ENCODE measurements at places on chromosomes 13 and 19.
A peak's percentile ranks its signal among the peaks of the same experiment; 100 is the strongest.

DNA sequence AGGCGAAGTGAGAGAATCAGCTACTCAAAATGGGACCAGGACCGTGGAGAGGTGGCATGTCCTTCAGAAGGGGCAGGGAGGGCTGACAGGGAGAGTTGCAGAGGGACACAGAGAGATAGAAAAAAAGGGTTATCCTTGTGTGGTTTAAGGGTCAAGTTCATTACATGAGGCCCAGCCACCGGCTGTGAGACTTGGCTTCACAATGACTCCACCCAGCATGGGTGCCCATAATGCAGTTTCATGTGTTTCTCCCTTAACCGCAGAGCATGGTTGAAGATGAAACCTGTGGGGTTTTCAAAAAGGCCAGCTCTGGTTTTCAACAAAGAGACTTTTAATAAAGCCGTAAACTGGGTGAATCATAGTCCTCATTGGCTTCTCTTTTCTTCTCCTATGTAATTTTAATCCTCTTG is 164.6 kb downstream of the KLF5 start:
- peak; percentile 35 for DNase-seq

DNA sequence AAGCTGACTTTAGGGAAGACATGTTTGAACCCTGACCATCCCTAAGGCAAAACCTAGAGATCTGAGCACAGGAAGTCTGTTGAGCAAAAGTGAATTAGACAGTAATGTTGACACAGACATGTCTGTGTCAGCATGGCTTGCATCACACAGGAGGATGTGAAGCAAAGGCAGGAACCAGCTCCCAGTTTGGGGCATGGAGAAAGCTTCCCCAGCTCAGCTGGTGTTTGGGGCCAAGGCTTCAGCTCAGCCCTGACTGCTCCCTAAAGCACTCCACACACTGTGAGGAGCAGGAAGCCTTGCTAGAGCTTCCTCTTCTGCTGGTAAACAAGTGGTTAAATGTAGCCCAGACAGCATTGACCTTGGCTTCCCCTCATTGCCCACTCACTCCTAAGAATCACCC is 153.8 kb upstream of the UBL3 start:
- DNase-seq, result no peak

DNA sequence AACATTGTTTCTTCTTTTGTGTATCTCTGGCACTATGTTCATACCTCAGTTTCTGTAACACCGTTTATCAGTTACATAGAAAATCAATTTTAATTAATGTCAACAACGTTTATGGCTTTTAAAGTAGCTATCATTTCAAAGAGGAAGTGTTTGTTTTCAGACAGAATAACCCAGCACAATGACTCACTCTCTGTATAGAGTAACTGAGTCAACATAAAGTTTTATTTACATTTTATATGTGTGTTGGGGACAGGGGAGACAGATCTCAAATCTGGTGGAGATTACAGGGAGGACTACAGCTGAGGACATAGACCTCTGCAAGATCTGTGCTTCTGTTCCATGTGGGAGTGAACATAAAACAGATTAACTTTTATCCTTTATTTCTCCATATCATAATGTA is 2590.1 kb downstream of the PCDH9 start:
- no peak for DNase-seq

DNA sequence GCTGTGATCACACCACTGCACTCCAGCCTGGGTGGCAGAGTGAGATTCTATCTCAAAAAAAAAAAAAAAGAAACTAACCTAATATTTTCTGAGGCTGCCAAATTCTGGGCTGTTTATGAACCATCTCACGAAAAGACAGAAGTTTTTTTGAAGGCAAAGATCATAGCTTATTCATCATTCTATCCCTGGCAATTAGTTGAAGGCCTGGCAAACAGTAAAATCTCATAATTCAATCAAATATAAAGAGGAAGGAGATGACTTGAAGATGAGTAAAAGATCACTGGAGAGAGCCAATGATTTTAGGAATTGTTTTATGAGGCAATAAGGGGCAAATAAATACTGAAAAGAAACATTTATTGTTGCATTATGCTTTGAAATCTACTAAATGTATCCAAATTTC is 216.5 kb downstream of the DCLK1 start:
- DNase-seq, result no peak

GRCh38 chr13:25281193-25281934 is 5.9 kb downstream of the MTMR6 start:
- no peak for DNase-seq

GRCh38 chr13:23695711-23696464 is 125.7 kb downstream of the TNFRSF19 start:
- DNase-seq, result no peak

DNA sequence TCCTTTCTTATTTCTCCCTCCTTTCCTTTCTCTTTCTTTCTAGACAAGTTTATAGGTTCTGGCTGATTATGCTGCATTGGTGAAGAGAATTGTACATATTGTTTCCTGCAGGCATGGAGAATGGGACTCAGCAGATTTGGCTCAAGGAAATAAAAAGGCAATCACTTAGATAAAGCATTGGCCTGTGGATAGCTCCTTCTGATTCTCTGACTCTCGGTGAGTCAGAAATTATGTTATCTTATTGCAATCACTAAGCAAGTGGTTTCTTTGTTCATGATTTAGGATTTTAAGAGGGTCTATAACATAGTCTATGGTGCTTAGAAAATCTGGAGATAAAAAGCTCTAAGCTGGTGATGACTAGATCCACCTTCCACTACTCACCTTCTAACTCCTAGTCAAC is 54.0 kb upstream of the POSTN start:
- DNase-seq, result no peak

DNA sequence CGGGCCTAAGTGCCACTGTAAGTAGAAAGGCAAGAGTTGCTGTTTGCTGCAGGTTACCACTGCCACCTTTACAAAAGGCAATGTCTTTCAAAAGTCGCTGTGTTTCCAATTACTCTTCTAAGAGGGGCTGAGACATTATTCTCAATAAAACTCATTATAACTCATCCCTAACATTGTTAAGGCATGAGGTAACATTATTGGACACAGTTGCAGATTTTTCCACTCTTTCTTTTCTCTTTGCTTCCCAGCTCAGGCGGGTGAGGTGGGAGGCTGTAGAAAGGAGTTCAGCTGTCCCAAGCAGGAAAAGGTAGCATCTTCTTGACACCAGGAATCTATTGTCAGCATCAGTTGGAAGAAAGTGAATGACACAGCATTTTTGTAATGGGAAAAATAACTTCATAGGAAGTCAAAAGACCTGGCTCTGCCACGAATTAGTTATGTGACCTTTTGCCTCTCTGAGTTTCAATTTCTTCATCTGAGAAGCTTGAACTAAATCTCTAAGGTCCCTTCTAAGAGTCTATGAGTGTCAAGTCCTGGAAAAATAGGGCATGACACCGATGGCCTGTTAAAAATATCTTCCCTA is 2.1 kb upstream of the UBL3 start:
- no peak for DNase-seq

DNA sequence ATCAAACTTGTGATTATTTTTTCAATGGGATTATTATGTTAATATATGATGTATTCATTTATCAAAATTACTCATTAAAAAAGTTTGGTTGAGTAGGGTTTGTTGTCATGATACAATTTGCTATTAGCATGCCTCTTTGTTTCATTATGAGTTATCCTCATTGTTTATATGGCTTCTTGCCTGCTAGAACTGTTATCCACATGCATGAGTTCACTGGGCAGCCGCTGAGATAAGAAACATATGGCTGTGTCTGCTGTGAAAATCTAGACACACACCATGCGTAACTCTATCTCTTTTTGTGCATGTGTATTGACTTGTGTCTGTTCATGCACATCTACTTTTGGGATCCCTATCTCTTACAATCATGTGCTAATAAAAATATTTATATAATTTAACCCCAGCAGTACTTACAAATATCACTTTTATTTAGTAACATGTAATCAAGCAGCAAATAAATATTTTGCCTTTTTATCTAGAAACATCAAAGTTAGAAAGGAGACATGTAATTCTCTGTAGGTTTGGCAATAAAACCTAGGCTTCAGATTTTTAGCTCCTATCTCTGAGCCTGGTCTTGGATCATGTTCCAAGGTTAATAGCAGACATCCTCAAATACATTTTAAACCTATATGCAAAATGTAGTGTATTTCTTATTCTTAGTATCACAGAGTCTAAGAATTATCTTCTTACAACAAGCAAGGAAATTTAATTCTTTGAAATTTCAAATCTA is 11.2 kb upstream of the KLF12 start:
- peak; percentile 26 for DNase-seq

- DNase-seq, result peak; percentile 29
These were observed 118.4 kb upstream of the SLC7A1 start for GRCh38 chr13:29713839-29714238.

DNA sequence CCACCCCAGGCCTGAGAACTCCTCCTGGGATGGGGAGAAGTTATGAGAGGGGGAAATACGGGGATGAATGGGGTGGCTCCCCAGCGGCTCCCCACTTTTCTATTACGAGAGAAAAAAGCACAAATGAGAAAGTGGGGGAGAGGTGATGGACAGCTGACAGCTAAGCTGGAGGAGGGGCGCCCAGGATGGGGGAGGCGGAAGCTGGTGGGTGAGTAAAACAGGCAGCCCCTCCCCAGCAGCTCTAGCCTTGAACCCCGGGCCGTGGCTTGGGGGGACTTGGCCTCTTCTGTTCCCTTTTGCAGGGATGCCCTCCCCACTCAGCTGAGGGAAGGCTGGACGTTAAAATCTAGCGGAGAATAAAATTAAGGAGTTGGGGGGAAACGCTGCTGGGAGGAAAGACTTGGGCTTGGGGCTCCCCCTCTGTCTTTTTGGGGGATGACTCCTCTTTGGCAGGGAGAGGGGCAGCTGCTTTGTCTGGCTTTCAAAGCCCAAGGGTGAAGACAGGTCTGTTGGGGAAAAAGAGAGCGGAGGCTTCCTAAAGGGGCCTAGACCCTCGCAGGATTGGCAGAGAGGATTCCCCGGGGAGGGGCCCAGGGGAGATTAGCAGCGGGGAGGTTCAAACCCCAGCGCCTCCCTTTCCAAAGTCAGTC is 1.4 kb upstream of the SAMD1 start:
- no peak for DNase-seq

DNA sequence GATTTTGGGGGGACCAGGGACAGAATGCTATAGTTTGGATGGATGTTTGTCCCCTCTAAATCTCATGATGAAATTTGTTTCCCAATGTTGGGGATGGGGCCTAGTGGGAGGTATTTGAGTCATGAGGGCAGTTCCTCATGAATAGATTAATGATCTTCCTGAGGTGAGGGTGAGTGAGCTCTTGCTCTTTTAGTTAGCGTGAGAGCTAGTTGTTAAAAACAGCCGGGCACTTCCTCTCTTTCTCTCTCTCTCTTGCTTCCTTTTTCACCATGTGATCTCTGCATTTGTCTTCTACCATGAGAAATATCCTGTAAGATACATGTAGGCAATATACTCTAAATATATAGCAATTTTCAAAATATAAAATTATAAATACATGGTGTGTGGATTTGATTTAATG is 290.8 kb upstream of the PCDH9 start:
- DNase-seq, result no peak

DNA sequence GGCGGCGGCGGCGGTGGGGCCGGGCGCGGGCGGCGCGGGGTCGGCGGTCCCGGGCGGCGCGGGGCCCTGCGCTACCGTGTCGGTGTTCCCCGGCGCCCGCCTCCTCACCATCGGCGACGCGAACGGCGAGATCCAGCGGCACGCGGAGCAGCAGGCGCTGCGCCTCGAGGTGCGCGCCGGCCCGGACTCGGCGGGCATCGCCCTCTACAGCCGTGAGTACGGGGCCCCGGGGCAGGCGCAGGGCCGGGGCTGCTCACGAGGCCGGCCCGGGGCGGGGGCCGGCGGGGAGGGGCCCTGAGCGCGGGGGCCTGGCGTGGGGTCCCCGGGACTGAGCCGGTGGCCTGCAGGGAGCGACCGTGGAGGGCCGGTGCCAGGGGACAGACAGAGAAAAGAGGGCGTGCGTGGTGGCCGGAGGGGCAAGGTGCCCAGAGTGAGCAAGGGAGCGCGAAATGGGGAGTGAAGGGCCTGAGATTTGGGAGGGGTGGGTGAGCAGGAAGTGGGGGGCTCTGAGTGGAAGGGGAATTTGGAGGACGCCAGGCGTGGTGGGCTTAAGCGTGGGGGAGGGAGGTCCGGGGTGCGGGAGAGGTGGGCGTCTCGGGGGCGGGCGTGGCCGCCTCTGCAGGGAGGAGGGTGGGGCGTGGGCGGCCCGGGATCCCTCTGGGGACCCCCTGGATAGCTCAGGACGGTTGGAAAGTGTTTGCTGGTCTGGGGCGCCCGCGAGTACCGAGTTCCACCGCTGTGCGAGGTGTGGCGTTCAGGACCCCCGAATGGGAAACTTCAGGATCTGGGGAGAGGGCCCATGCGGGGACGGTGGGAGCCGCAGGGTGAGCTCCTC is 575 bp downstream of the CARM1 start:
- no peak for DNase-seq

DNA sequence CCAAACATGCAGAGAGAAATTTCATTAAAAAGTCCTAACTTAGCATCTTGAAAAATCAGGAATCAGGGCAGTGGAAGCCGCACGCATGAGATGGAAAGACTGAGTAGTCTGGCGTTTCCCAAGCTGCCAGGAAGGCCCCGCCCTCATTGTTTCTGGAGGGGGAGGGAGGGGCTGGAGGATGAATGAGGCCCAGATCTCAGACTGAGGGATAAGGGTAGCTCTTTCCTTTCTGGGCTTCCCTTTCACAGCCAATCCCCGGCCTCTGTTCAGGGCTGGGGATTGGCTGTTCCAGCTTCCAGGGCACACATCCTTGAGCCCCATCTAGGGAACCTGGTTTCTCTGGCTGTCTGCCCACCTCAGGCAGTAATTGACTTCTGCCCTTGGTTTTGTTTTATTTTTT is 7.3 kb downstream of the C19orf53 start:
- peak; percentile 85 for DNase-seq

- DNase-seq, result no peak
These were observed 684.5 kb upstream of the SLITRK1 start for GRCh38 chr13:84566780-84567179.

DNA sequence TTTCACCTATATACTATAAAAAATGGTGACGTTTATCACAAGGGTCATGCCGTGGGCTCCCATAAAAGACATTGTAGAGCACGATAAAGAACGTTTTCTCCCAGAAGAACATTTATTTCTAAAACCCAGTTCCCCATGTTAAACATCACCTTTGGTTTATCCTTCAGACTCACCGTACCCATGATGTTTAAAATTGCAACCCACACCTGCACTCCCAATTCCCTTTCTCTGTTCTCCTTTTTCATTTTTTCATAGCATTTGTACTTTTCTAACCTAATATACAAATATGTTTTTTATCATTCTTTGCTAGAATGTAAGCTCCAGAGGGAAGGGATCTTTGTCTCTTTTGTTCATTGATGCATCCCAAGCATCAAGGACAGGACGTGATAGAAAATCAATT is 2.0 kb downstream of the RCBTB2 start:
- no peak for DNase-seq

DNA sequence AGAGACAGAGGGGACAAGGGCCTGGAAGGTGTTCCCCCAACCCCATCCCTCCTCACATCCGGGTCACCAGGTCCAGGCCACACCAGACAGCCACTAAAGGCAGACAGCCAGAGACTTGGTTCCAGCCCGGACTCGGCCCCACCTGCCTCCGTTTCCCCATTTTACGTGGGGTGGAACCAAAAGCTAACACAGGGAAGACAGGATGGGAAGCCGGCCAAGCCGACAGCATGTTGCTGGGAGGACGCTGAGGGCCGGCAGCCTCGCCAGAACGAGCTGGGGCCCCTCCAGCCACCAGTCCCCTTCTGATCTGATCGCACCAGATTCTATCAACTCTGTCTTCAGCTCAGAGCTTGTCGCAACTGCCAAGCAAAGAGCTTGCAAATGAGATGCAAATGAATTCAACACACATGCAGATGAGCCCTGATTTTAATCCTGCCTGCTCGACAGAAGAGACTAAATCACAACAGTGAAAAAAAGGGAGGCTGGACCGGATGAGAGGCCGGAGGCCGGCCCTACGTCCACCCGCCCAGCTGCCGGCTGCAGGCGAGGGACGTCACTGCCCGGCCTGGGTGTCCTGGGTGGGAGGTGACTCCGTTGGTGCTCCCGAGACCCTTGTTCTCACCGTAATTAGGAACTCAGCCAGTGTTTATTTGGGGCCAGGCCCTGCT is 17.5 kb upstream of the SHC2 start:
- no peak for DNase-seq

All from astrocyte of the spinal cord (primary cell).